ENCODE measurements at places on chromosomes 5 and 9.

DNA sequence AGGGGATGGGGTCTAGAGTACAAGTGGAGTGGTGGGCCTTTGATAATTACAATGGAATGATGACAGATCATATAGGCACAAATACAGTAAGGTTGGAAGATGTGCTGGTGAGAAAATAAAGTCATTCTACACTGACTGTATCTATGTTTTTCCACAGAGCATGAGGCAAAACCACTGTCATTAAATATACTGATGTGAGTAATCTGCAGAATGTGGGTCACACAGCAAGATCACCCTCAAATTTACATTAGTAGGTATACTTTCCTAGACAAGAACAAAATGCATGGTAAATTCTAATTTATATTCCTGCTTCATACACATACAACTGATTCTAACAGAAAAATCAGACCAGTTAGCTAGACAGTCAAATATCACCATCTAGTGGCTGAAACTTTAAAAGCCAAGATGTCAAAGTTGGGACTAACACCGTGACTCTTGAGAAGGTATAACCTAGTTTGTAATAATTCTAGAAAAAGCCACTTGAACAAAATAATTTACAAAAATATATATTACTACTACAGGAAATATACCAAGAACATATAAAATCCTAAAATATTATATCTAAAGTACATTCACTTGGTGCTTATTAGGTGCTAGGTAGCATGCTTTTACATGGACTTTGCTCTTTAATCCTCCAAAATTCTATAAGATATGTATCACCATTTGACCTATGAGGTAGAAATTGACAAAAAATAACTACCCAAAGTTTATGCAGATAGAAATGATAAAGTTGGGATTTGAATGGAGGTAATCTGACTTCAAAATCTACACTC lies 19.5 kb downstream of the TTC33 start:
- no peak for DNase-seq

GRCh38 chr5:74875994-74876791 lies 10.0 kb upstream of the FAM169A start:
- no peak for DNase-seq

DNA sequence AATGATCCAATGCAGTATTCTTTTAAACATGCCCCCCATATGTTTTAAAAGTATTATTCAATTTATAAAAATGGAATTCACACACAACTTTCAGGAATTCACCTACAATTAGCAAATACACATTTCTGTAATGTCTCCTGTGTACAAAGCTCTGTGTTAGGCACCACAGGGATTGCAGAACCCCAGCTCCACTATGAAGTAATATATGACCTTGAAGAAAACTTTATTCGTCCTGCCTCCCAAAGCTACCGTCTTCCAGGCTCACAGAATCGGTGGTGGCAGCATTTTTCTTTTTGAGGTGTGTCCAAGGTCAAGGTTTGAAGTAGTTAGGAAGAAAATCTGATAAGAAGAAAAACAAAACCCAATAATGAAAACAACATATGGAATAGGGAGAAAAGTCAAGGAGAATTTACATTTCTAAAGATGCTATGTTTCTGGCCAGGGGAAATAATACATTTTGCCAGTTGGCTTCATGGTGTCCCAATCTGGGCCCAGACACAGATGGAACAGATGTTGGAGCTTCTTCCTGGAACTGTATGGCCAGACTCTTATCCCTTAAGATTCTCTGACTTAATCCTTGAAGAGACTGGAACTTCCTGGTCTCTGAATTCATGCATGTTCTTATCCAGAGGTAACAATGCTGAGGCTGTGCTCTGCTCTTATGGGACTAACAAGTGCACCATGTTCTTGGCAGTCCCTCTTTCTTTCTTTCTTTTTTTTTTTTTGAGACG lies 22.0 kb upstream of the LVRN start:
- no peak for DNase-seq

- DNase-seq, result no peak
Measured at GRCh38 chr5:181218795-181219124, 4.3 kb upstream of the TRIM41 start.
